ENCODE measurements at places on chromosomes 5 and 9. TPM values are rescaled to one million over a fixed set of nuclear protein-coding genes. Genes with fewer than 3 reads are reported as not detected.
A peak's percentile ranks its signal among the peaks of the same experiment; 100 is the strongest.

DNA sequence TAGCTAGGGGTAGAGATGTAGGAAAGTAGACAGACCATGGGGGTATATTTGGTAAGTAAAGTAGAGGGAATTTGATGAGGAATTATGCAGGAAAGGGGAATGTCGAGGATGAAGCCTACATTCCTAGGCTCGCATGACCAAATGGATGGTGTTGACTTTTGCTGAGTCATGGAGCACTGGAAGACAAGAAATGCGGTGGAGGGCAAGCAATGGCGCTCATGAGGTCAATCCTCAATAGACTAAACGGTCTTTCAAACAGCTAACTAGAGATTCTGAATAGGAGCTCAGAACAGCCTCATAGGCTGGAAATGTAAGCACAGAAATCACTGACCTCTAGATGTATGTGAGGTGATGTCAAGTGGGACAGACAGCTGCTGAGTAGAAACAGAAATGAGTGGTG, 50.7 kb upstream of the FST start:
- peak; percentile 84 for DNase-seq

DNA sequence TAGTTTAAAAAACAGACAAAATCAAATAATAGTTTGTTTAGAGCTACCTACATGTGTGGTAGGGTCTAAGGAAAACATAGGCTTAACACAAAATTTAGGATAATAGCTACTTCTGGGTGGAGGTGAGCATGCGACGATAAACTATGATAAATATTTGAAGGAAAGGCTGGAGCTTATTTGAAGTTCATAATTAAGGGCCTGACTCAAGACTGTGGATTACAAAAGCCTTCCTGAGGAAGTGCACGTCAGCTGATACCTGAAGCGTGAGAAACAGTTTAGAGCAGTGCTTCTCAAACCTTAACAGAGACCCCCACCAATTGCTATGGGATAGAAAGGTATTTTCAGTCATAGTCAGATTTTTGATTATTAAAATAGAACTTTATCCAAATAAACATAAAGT, 20.4 kb upstream of the UBLCP1 start:
- DNase-seq = no peak

HBEGF gene
- 18.8 TPM for total RNA-seq

DNA sequence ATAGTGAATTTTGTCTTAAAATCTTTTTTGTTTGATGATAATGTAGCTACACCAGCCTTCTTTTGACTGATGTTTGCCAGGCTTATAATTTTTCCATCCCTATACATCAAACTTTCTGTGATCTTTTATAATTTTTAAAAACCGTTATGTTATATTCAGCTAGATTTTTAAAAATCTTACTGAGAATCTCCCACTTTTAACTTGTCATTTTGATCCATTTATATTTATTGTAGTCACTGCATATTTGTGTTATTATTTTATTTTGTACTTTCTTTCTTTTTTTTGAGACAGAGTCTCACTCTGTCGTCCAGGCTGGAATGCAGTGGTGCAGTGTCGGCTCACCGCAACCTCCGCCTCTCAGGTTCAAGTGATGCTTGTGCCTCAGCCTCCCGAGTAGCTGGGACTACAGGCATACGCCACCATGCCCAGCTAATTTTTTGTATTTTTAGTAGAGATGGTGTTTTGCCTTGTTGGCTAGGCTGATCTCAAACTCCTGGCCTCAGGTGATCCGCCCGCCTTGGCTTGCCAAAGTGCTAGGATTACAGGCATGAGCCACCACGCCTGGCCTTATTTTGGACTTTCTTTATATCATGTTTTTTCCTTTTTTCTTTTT, 12.7 kb downstream of the MRRF start:
- DNase-seq = no peak

GRCh38 chr9:136212345-136212950, 7.5 kb upstream of the LHX3 start:
- no peak for DNase-seq

BARX1 gene
- not detected for total RNA-seq

ABCA2 gene
- total RNA-seq = 3.8 TPM

DNA sequence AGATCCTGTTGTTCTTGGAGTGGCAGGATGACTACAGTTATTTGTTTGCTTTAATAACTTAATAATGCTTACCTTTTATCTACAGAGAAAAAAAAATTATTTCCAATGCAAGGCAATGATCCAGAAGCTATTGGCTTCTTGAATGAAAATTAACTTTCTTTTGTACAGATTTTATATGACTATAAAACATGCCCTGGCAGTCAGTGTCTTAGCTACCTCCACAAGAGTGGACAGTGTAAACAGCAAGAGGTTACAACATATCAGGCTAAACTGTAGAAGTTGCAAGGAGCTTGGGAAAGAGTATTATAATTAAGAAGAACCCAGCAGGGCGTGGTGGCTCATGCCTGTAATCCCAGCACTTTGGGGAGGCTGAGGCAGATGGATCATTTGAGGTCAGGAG, 49.1 kb downstream of the BNC2 start:
- DNase-seq = no peak

DNA sequence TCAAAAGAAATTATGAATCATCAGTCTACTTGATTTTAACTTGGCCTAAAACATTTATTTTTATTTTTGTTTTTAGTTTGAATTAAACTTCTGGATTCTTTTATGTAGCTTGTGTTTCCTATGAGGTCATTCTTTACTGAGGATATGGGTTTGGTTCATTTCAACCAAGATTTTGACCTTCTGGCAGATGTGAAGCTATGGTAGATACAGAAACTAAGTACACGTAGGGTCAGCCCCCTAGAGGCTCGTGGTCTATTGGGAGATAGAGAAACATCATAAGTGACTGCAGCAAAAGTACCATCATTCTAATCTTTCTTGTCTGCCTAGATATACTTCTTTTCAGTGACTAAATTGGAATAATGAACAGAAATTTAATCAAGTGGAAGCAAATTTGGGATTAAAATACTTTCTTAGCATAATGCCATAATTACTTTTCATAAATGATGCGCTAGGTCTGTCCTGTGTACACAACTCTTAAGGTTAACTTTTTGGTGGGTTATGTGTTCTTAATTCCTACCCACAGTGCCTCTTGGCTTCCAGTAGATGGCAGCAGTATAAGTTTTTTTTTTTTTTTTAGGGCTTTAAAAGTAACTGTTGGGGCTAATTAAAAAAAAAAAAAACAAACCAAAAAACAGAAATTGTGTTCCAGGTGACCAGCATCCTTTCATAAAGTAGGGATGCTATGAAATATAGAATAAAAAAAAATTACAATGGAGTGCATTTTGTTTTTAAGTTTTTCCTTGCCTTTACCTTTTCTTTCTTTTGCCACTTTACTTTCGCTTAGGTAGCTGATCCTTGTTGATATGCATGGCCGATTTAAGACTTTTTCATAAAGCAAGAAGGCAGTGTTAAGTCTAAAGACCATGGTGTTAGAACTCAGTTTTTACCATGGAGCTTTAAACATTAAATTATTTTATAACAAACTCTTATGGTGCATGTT, 49.9 kb downstream of the LRRTM2 start:
- DNase-seq = peak; percentile 39

DNA sequence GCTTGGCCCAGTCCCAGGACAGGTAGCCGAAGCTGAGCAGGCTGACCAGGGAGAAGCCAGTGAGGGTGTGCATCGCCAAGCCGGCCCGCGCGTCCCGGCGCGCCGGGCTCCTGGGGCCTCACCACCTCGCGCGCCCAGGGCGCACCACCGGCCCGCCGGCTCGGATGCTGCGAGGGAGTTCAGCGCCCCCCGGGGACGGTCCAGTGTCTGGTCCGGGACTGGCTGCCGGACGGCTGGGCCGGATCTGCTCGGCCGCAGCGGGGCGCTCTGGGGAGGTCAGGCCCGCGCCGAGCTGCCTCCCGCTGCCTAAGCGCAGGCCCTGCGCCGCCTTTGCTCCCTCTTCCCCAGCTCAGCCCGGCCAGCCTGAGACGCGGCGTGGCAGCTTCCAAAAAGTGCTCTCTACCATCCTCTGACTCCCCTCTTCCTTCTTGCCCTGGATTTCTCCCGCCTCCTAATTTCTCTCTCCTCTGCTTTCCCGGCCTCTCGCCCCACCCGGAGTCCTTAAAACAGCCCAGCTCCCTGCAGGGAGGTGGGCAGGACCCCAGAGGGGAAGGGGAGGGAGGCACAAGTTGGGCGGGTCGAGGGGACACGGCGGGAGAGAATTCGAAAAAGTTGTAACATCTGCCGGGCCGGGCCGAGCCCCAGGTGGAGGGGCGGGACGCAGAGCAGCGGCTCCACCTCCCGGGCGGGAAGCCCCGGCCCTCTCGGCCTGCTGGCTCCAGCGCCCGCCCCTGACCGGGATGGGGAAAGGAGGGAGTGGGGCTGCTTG, at the start of gene ARSI:
ARSI (minus strand) TSS at position 605 of the 769 bp plus-strand sequence; CDS start at position 73, 532 bp downstream.
- no peak for DNase-seq

DNA sequence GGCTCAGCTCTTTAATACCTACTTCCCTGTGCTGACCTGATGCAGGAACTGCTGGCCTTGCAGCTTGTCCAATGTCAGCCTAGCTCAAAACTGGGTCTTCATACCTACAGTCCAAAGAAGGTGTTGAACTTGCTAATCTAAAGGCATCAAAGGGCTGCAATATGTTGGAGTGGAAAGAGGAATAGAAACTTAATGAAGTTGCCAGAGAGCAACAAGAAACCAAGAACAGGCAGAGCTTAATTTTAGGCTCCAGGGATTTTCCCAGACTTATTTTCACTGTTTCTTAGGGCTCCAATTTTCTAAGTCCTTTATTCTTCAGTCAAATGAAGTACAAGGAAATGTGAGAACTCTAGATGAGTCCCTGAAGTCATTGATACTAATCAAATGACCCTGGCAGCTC, 17.6 kb upstream of the ERCC6L2 start:
- no peak for DNase-seq

PCDHB15 gene
- total RNA-seq = 0.28 TPM

DNA sequence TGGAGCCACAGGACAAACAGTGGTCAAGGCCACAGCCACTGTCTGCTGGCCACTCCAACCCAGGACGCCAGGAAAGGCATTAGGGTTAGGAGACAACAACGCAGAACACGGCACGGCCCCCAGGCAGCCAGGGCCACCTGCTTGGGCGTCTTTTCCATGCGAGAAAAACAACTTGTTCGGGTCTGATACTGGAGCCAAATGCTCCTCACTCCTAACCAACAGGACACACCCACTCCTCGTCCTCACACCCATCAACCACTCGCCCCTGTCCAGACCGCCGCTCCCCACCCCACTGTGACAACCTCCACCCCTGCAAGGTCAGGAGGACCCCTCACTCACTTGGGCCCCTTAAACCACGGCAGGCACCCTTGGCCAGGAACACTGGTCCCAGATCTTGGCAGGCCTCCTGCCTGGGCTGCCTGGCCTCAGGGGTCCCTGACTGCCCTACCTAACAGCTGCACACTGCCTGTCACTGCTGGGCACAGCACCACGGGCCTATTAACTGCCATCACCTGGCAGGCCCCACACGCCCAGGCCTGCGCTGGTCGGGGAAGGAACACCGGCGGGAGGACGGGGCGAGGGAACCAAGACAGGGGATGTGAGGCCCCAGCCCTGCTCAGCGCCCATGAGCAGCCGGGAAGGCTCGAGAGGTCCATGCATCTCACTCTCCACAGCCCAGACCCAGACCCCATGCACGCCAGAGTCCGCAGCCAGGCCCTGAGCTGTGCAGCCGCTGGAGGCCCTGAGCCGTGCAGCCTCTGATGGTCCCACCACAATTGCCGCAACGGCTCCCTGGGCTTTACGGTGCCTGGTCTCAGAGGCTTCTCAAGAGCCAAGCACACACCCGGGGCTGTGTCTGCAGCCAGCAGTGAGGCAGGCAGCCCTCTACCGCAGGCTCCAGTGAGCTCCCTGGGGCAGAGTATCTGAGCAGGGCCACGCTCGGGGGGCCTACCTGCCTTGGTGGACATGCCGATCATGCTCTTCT, 13.8 kb downstream of the CLPTM1L start:
- no peak for DNase-seq

- DNase-seq = no peak
These were observed 45.0 kb upstream of the NR3C1 start for GRCh38 chr5:143448518-143448917.

DNA sequence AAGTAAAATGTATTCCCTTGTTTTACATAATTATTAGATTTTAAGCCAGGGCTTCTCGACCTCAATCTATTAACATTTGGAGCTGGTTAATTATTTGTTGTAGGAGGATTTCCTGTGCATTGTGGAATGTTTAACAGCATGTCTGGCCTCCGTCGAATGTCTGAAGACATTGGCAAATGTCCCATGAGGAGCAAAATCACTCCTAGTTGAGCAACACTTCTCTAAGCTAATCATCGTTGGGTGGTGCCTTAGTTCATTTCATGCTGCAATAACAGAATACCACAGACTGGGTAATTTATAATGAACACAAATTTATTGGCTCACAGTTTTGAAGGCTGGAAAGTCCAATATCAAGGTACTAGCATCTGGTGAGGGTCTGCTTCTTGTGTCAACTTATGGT, 13.4 kb upstream of the VPS13A start:
- DNase-seq = peak; percentile 58

DNA sequence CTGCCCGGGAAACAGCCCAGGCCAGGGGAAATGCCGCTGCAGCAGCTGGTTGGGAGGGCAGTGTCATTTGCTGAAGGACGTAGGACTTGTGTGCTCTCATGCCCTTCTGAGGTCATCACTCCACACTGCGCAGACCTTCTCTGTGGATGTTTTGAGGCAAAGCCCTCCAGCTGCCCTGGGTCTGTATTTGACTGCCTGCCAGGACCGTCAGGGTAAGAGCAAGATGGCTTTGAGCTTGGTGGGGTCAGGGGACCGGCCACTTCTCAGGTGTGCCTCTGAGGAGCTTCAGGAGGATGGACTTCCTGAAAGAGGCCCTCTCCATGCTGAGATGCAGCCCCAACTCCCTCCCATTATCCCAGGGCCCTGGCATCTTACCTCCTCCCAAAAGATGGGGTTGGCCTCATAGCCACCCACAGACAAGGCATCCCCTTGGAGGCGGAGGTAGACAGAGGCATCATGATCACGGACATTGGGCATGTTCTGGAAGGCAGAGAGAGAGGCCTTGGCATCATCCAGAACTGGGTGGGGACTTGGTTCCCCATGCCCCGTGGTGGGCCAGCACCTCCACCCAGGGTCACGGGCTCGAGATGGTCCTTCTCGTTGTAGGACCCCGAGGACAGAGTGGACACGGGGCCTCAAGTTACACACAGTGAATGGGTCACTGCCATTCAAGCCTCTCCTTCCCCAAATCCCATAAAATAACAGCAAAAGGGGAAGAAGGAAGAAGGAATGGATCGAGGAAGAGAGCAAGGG, 19.4 kb downstream of the SARDH start:
- DNase-seq = no peak

DNA sequence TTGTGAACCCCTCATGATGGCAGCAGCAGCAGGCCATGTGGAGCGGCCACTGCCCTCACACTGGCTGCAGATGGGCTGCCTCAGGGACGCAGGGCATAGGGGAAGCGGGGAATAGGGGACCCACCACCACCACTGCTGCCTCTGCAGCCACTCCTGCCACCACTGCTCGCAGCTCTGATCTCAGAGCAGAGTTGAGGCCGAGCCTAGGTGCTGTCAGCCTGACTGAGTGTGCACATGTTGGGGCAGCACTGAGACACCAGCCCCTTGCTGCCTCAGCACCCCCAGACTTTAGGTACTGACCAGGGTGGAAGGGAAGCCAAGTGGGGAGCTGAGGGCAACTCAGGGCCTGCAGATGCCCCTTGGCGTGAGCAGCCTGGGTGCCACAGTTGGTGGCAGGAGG, 843.9 kb upstream of the DMAC1 start:
- no peak for DNase-seq

- peak; percentile 76 for DNase-seq
These were observed 35.0 kb downstream of the ACTBL2 start for GRCh38 chr5:57447658-57448057.

OGN gene
- total RNA-seq = not detected

Data from IMR-90 (cell line).